ENCODE measurements at places on chromosomes 11 and 22. TPM values are rescaled to one million over a fixed set of nuclear protein-coding genes. Genes with fewer than 3 reads are reported as not detected.

Gene TSPO
- 40.7 TPM for polyA plus RNA-seq

Gene UCP2
- polyA plus RNA-seq = 62.0 TPM

Gene PYGM
- polyA plus RNA-seq = 8.3 TPM

Gene ME3
- polyA plus RNA-seq = 39.0 TPM

Gene ACTN3
- 0.39 TPM for polyA plus RNA-seq

Gene ZNF214
- 6.8 TPM for polyA plus RNA-seq

Gene RCOR2
- polyA plus RNA-seq = 23.7 TPM

Gene BRD1
- polyA plus RNA-seq = 43.2 TPM

Gene OR52N4
- 0.33 TPM for polyA plus RNA-seq

Gene CARD18
- not detected for polyA plus RNA-seq

Gene UVRAG
- 21.0 TPM for polyA plus RNA-seq

DNA sequence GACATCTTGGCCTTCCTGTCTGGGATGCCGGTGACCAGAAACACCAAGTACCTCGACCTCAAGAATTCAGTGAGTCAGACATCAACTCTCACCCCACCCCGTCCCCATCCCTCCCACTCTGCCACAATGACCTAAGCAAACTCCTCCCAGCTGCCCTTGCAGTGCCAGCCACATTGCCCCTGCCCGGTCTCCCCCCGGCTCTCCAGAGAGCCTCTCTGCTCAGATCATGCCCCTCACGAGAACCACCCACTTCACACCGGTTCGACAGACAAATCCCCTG lies 23.6 kb upstream of the MYRF start:
- no peak for DNase-seq

GRCh38 chr22:17540481-17540880 lies 22.8 kb upstream of the SLC25A18 start:
- no peak for DNase-seq

GRCh38 chr22:39535831-39536449 lies 3.4 kb upstream of the RPS19BP1 start:
- DNase-seq = no peak

DNA sequence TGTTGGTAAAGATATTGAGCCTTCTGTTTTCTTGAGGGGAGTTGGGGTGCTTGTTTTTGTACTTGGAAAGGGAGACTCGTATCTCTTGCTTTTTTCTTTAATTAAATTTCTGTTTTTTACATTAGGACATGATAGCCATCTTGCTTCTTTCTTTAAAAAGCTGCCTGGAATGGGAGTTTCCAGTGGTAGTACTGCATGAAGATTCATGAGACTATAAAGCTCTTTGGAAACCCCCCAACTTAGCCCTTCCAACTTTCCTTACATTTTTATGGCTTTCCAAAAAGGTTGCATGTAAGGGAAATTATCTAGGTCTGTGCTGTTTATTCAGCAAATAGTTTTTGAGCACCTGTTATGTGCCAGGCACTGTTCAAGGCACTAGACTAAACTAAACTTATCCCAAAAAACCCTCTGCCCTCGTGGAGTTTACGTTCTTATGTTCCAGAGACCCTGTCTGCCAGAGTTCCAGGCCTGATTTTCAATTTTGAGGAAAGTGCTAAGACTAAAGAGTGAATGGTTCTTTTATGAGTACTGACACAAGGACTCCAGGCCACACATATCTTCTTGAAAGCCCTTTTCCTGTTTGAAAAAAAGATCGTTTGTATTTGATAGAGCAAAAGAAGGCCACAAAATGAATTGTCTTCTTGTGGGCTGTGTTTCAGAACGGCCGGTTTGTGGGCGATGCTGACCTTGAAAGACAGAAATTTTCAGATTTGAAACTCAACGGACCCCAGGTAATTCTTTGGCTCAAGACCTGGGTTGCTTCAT lies 31.9 kb downstream of the CTNND1 start:
- DNase-seq = no peak

- DNase-seq = no peak
Measured at GRCh38 chr11:313787-314553, at the start of gene IFITM1. IFITM1 (plus strand) TSS chr11:314040; CDS start chr11:314171, 131 bp downstream.

DNA sequence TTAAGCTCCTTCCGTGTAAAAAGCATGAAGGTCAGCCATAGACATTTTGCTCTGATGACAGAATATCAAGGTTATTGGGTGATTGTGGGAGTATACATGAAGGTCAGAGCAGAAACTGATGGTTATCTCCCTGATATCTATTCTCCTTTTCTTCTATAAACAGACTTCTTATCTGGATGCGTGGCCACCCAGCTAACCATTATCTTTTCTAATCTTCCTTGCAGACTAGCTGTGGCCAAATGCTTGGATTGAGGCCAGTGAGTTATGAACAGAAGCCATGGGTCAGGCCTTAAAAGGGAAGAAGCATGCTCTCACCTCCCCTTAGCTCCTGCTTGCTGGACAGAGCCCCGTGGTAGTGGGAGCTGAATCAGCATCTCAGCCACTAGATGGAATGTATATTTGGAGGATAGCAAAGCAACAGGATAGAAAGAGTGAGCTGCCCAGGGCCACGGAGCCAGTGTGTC lies 31.3 kb upstream of the LRRC55 start:
- DNase-seq = no peak

- DNase-seq = no peak
Measured at GRCh38 chr11:73291781-73292524, 16.1 kb upstream of the ARHGEF17 start.

DNA sequence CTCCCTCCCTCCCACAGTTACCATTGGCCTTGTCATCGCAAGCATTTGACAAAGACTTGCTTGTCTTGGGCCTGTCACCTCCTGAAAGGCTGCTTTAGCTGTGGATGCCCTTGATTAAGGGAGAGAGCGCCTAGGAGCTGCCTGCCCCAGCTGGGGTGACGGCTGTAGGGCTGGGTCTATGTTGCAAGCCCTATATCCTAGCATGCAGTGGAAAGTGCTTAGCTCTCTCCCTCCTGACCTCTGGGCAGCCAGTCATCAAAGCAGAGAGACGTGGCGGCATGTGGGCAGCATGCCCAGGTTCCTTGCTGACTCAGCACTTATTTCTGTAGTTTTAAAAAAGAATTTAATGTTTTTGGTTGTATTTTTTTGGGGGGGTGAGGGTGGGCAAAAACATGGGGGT lies 75.9 kb downstream of the BARX2 start:
- peak; percentile 14 for DNase-seq

GRCh38 chr11:36388071-36388470 lies 92.0 kb downstream of the PRR5L start:
- no peak for DNase-seq

DNA sequence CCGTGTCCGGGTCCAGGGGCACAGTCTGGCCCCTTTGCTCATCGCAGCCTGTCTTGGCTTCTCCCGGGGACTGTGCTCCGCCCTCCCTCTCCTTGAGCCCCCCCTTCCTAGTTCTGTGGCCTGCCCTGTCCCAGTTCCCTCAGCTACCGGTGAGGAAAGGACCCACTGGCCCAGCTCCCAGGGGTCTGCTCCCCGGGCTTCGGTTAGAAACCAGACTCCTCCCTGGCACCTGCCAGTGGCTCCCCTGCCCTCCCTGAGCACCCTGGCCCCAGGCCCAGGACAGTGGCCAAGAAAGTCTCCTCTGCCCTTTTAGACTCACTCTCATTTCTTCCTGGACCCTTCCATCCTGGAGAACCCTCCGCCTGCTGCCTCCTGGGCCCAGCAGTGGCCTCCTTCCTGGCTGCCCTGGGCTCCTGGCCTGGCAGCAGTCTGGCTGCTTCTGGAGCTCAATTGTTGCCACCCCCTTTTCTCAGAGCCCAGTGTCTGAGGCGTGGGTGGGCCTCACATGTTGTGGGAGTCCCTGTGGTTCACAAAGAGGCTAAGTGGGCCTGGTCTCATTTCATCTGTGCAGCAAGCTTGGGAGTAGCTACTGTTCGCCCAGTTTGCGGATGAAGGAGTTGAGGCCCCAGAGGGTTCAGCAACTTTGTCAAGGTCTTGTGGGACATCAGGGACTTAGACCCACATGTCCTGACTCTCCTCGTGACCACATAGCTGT lies 12.6 kb downstream of the PRDM11 start:
- no peak for DNase-seq

DNA sequence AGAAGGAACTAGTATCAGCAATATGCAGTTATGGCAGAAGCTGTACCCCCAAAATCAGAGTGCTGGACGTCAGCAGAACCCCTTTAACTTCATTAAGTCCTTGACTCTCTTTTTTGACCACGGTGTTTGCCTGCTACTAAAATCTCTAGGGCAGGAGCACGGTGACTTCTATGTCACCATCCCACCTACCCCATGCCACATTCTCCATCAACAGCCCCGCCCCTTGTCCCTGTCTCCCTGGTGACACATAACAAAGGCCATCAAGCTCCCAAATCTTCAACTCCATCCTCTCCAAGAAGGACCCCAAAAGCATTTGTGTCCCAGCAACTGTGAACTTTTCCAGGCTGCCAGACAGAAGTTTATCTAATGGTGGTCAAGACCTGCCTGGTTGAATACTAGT lies 894 bp downstream of the ADA2 start:
- no peak for DNase-seq

- peak; percentile 46 for DNase-seq
Measured at GRCh38 chr11:47616726-47617416, 22.7 kb upstream of the C1QTNF4 start.

DNA sequence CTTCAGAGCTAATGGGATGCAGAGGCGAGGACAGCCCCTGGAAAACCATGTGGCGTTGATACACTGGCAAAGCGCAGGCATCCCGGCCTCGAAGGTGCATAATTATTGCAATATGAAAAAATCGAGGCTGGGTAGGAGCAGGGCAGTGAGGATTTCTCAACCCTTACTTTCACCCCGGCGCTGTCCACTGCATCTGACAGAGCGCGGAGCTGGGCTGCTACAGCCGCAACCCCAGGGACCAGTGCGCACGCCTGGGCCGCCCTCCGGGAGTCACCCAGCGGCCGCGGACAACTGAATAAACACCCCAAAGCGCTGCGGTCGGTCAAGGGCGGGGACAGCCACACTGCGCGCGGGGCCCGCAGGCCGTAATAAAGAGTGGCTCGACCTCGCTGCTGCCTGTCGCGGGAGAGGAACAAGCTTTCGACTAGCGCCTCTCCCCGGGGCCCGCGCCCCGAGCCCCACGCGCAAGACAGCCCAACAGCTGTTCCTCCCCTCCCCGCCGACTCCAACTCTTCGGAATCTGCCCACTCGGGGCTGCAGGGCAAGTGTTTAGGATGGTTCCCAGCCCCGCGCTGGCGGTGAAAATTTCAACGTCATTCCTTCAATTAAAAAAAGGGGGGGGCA lies 3.6 kb upstream of the WT1 start:
- peak; percentile 36 for DNase-seq

- DNase-seq = no peak
Measured at GRCh38 chr11:19193916-19194315, 7.9 kb downstream of the CSRP3 start.

DNA sequence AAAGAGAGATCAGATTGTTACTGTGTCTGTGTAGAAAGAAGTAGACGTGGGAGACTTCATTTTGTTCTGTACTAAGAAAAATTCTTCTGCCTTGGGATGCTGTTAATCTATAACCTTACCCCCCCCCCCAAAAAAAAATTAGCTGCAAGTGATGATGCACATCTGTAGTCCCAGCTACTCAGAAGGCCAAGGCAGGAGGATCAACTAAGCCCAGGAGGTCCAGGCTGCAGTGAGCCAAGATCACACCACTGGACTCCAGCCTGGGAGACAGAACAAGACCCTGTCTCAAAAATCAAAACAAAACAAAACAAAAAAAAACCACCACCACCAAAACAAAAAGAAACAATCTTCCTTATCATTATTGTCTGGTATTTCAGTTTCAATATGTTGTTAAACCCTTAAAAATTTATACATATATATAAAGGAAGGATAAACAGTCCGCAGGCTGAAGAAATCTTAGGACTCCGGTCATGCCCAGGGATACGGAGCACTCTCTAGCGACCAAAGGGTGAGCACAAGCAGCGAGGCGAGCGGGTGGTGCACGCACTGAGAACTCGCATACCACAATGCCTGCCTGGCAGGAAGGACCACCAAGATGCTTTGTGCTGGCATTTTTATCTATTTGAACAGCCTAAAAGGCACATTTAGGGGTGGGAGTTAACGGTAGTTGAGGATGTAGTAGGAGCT lies 6.4 kb downstream of the POLDIP3 start:
- no peak for DNase-seq

DNA sequence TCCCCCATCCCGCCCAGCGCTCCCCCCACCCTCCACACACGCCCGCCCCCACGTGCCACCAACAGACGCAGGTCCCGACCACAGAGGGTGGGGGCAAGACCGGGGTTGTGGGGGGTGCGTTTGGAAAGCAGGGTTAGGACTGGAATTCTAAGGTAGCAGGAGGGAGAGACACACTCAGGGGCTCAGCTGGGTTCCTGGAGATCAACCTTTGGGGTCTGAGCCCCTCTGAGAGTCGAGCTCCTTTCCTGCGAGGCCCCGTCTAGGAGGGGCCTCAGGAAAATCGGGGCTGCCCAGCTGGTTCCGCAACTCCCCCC lies 429 bp downstream of the PGGHG start:
- no peak for DNase-seq

DNA sequence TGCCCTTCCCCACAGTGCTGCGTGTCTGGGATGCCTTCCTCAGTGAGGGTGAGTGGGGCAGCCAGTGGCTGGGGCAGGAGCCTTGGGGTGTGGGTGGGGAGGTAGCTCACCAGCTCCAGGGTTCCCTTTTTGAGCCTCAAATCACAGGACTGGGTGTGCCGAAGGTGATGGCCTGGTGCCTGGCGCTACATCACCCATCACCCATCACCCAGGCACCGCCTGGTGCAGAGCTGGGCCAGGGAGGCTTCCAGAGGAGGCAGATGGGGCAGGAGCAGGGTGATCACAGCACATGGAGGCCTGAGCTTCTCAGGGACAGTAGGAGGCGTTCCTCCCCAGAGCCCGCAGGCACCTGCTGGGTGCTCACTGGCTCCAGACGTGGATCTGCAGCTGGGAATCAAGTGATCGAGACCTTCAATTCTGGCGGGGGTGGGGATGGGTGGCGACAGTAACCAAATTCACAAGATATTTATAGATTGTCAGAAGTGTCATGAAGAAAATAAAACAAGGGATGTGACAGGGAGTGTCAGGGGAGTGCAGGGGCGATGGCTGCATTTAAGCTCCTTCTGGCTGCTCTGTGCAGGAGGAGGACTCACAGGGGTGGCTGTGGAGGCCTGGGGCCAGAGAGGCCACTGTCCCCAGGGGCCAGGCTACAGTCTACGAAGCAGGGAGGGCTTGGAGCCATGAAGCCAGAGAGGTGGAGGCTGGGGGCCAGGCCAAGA lies 3.2 kb downstream of the TBC1D10C start:
- no peak for DNase-seq

DNA sequence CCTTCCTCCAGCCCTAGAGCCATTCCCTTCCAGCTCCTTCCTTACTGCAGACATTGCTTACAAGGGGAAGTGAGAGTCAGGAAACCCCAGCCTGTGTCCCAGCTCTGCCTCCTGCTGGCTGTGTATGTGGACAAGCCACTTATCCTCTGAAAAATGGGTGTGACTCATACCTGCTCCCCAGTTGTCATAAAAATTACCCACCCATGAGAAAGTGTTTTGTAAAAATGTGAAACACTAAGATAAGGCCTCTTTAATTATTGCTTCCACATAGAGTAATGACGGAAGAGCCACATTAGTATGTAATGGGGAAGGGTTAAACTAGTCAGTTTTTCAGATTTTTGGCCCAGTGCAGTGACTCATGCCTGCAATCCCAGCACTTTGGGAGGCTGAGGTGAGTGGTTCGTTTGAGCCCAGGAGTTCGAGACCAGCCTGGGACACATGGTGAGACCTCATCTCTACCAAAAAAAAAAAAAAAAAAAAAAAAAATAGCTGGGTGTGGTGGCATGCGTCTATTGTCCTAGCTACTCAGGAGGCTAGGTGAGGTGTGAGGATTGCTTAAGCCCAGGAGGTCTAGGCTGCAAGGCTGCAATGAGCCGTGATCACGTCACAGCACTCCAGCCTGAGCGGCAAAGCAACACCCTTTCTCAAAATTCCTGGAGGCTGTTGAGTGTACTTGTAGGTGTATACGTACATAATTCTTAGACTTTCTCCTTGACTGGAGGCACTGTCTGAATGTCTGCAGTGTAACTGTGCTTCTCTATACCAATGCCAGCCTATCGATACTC lies 84.9 kb downstream of the CTTN start:
- no peak for DNase-seq

Measured in spinal cord (tissue), 10 donors.